Mammary microvascular endothelial cell (primary cell): ENCODE measurements at places on chromosomes 12 and 14. TPM values are rescaled to one million over a fixed set of nuclear protein-coding genes. Genes with fewer than 3 reads are reported as not detected.

Gene NRXN3
- 0.27 and 0.49 TPM in 2 replicates for total RNA-seq

Gene VTI1B
- total RNA-seq: 40.8 and 45.3 TPM in 2 replicates

Gene LMNTD1
- 0.07 TPM in 1 of 2 replicates, not detected in the other for total RNA-seq

Gene PMEL
- total RNA-seq: 0.69 TPM in 1 of 2 replicates, not detected in the other

Gene HSPB8
- 19.1 and 19.4 TPM in 2 replicates for total RNA-seq

Gene NYNRIN
- total RNA-seq: 4.8 and 5.5 TPM in 2 replicates
